SK-N-DZ (cell line): ENCODE measurements at places on chromosomes 3 and 15.

DNA sequence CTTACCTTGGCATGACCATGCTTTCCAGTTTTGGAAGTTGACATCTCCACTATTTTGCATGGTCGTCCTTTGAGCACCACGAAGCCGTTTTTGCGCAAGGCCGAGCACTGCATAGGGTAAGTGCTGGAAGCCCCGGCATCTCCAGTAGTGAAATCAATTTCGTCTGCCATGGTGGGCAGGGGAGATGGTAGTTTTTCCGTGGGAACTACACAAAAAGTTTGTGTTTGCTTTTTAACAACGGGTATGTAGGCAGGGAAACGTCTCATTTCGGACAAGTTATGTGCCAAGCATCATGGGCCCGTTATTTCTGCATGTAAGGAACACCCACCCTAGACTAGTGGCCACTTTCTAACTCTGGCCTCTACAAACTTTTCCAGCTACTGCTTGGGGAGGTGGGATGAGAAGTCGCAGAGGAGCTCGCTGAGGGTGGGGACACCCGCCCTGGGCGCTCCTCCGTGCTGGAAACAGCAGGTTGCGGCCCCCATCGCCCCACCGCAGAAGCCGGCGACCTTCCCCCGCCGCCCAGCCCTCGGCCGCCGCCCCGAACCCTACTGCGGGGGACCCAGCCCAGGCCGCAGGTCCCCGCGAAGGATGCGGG lies 701 bp downstream of the EIF5A2 start:
- DNase-seq: peak; percentile 19

DNA sequence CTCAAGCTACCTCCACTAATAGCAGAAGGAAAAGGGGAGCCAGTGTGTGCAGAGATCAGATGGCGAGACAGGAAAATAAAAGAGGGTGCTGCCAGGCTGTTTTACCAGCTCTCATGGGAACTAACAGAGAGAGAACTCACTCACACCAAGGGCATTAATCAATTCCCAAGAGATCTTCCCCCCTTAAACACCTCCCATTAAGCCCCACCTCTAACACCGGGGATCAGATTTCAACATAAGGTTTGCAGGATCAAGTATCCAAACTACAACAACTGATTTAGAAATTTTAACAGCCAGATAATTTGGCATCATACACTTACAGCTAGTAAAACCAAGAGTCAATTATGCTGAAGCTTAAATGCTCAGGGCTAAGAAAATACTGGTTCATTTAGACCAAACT lies 18.9 kb downstream of the CD200 start:
- no peak for DNase-seq

GRCh38 chr3:189561256-189561655 lies 69.9 kb upstream of the TP63 start:
- DNase-seq: no peak

- DNase-seq: no peak
Observed at GRCh38 chr3:107506458-107506857, 16.3 kb upstream of the BBX start.

GRCh38 chr3:124116906-124117305 lies 125.0 kb upstream of the ROPN1 start:
- DNase-seq: peak; percentile 45

DNA sequence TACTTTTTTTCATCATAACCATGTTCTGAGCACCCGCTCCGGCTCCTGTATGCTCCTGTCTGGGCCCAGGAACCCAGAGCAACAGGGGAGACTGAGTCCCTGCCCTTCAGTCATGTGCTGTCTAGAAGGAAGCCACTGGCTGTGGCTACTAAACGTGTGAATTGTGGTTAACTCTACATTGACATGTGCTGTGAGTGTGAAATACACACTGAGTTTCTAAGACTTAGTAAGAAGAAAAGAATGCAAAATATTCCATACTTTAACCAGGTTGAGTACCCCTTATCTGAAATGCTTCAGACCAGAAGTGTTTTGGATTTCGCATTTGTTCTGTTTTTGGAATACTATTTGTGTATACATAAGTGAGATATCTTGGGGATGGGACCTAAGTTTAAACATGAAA lies 42.8 kb upstream of the CGNL1 start:
- DNase-seq: no peak

DNA sequence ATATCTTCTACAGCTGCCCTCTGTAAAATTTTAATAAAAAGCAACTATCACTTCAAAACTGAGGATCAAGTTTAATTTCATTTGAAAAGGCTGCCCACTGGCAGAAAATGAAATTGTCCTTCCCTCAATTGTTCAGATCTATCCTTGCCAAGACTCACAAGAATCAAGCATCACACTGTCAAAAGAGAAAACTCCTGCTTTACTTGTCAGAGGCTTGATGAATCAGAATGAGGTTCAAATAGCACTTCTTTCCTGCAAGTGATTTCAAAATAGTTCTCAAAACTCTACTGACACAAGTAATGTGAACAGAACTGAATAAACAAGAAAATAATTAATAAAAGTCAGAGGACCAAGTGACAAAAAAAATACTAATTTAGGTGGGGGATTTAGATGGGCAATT lies 70.6 kb downstream of the GOLIM4 start:
- no peak for DNase-seq

- no peak for DNase-seq
Observed at GRCh38 chr3:181050738-181051137, 61.2 kb upstream of the DNAJC19 start.

DNA sequence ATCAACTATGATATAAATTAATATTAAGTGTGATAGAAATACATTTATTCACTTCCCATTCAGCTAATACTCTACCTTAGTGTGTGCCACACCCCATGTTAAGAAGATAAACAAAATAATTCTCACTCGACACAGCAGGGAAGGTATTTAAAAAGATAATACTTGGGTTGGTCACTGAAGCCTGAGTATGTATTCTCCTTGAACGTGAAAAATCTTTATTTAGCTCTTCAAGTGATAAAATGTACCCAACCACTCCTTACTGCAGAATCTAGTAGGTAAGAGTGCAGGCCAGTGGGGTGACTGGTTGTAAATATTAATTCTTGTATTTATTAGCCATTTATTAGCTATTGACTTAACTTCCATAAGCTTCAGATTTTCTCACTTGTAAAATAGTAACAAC lies 372.7 kb upstream of the THBS1 start:
- DNase-seq: no peak

- no peak for DNase-seq
Observed at GRCh38 chr3:52171514-52172261, 17.5 kb upstream of the POC1A start.

GRCh38 chr3:85255949-85256348 lies 297.2 kb downstream of the CADM2 start:
- DNase-seq: no peak
